ENCODE measurements at places on chromosomes 12 and 14. TPM values are rescaled to one million over a fixed set of nuclear protein-coding genes. Genes with fewer than 3 reads are reported as not detected.

DNA sequence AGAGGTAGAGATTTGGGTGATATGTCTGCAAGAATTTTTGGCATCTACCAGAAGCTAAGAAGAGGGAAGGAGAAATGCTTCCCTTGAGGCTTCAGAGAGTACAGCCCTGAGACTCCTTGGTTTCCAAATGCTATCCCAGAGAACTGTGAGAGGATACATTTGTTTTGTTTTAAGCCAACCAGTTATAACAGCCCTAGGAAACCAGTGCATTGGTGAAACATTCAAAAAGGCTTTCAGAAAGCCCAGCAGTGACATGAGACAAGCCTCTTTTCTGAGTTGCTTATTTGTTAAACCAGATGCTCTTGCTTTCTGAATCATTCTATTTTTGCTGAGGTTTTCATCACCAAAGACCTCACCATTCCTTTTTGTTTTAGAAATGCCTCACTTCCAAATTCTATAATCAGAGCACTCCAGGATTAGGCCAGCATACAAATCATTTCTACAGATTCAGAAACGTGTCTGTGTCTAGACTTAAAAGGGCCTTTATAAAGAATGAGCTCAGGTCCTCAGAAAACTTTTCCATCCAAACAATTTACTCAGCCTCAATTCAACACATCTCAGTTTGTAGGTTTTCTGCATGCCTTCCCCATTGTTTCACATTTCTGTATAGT is 1617.8 kb upstream of the FLRT2 start:
- DNase-seq, result no peak

DNA sequence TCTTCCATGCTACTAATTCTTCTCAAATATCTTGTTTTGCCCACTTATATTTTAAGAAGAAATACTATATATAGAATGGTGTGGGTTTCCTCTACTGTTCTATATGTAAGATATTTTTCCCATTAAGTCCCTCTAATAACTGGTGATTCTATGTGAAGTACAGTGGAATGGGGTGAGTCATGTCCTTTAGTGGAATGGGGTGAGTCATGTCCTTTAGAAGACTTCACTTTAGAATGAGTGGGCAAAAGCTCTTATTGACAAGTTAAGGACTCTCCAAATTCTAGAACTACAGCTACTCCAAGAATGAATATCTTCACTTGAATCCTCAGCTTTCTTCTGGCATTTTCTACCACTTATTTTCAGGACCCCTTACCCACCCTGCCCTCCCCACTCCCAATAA is 349.9 kb downstream of the ETNK1 start:
- peak; percentile 15 for DNase-seq

DNA sequence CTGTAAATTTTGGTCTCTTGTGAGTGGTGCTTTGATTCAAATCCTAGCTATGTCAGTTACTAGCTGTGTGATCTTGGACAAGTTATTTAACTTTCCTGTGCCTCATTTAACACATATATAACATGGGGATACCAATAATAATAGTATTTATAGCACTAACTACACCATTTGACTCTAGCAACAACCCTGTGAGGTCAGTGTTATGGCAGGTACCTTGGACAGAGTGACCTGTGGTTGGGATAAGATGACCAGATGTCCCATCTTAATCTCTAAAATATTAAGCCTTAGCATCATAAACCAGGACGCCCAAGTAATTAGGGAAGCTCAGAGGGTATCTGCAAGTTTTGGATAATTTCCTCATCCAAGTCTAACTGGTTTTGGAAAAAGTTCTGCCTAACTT is 73.7 kb downstream of the NDUFA12 start:
- DNase-seq, result no peak

DNA sequence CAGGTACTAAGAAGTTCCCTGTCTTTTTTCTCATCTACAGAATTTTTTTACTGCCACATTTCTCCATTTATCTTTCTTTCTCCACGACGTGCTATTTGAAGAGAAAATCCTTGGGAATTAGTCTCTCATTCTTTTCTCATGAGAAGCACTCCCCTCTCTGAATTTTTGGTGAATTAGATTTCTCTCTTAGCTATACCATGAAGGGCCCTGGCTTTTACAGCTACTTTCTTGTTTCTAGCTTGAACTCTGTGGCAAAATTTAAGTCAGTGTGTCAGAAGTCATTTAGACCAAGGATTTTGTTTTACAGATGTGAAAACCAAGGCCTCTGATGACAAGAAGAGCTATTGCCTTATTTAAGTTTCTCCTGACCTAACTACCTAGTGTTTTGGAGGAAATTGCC is 213.1 kb downstream of the AEBP2 start:
- DNase-seq, result no peak

- DNase-seq, result no peak
Observed at GRCh38 chr14:95948558-95948981, 71.9 kb downstream of the TUNAR start.

- DNase-seq, result no peak
Observed at GRCh38 chr12:95385246-95386035, 88.5 kb upstream of the METAP2 start.

GRCh38 chr14:105193916-105194782 is 13.0 kb upstream of the NUDT14 start:
- DNase-seq, result no peak

DNA sequence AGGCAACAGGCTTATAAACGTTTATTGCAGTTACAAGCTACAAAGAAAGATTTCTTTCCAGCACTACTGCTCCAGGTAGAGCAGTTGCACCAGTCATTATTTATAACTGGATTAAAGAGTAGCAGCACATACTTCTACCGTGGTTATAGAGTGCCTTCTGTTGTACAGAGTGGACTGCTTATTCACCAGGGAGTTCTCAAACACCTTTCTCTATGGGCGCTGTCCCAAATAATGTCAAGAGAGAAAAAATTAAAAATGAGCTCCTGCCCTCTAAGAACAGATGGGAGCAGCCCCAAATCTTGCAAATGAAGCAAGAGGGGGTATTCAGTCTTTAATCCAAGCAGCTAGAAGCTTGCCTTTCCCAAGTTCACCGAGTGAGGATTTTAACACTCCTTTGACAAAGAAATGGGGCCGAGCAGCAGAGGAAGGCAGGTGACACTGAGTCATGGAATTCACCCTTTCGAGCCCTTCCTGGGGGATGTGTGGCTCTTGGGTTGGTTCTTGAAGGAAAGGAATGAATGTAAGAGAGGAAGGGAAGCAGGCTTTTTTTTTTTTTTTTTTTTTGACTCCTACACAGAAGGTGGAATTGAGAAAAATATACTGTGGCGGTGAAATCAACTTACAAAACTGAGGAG is 181.2 kb downstream of the PRKCH start:
- DNase-seq, result no peak

Gene SRP54
- 70.2 TPM for polyA plus RNA-seq

- DNase-seq, result no peak
Observed at GRCh38 chr14:24382064-24382371, 14.0 kb downstream of the NFATC4 start.

Gene SLC25A47
- not detected for polyA plus RNA-seq

Gene MAGOHB
- 83.4 TPM for polyA plus RNA-seq

DNA sequence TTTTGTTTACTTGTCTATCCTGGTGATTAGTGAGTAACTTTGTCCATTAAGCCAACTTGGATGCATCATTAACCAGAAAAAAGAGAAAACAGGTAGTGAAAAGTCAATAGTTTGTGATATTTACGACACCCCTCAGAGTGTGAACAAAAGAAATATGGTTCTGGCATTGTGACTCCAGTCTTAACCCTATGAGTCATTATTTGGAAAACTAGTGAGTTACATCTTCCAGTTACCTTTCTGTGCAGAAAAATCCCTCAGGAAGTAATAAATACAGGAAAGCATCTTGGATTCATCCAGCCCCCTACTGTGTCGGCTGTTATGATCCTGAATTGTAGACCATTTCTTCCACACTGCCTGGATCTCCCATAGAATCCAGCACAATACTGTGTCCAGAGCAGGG is 379.1 kb downstream of the GALC start:
- no peak for DNase-seq

DNA sequence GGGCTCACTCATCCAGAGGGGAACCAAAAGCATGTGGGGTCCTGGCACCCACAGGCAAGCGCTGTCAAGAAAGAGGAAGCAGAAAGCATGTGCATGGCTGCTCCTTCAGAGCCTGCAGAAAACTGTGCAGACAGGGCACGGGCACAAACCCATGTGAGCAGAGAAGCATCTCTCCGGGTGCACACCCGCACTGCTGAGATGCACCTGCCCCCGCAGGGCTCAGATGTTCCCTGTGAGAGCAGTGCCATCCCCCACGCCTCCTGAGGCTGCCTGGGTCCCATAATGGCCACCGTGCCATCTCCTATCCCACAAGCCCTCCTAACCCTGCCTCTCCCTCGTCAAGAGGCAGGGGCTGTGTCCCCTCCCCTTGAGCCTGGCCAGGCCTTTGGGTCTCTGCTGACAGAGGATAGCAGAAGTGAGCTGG is 32.3 kb upstream of the INF2 start:
- no peak for DNase-seq

GRCh38 chr14:72619111-72619571 is 274.8 kb downstream of the DPF3 start:
- no peak for DNase-seq

Gene PLBD1
- 6.0 TPM for polyA plus RNA-seq

GRCh38 chr14:90253826-90254225 is 2.5 kb upstream of the PSMC1 start:
- DNase-seq, result no peak

GRCh38 chr14:39218171-39218769 is 15.4 kb upstream of the MIA2 start:
- DNase-seq, result peak; percentile 34

GRCh38 chr14:99230208-99231151 is 41.5 kb downstream of the BCL11B start:
- no peak for DNase-seq

Gene TOMM20L
- not detected for polyA plus RNA-seq

Gene GUCY2C
- not detected for polyA plus RNA-seq

DNA sequence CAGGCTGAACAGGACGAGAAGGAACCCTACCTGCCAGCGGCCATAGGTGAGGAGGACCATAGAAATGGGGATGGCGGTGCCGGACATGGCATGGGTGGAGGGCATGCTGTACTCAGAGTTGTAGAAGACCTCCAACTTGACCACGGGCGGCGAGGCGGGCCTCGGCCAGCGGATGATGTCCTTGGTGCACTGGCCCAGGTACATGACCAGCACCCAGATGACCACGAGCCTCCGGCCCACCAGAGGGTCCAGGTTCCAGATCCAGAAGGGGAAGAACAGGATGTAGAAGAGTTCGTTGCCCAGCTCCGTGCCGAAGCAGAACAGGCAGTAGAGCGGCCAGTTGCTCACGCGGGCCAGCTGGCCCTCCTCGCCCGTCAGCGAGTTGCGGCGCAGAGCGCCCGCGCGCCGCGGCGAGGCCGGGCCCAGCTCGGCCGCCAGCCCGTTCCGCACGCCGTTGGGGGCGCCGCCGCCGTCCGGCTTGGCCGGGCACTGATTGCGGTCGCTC is 582 bp downstream of the SGPP1 start:
- DNase-seq, result peak; percentile 49

DNA sequence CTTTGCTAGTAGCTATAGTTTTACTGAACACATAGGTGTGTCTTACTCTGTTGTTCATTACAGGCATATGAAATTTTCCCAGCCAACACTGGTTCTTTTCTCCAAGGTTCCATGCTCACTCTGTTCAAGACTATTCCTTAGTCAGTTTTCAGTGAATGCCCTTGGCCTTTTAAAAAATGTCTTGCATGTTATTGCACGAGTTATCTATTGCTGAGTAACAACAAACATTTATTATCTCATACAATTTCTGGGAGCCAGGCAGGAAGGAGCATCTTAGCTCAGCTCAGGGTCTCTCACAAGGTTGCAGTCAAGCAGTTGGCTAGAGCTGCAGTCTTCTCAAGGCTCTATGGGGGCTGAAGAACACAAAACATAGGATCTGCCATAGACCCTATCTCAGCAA is 223.5 kb downstream of the BTG1 start:
- DNase-seq, result no peak

DNA sequence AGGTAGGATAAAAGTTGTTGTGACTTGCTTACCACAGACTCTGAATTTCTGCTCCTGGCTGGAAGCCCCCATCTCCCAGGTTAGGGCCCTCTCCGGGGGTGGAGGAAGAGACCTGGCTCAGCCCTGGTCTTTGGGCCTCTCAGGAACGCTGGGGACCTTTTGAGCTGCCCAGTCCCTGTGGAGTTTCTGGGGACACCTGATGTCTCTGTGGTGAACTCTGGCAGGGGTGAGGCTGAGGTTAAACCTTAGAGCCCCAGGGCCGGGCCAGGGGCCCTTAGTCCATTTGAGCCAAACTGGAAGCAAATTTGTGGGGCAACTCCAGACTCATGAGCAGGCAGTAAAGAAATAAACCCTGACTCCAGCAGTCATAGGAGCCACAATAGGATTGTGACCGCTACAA is 112.1 kb downstream of the ADGRD1 start:
- no peak for DNase-seq

DNA sequence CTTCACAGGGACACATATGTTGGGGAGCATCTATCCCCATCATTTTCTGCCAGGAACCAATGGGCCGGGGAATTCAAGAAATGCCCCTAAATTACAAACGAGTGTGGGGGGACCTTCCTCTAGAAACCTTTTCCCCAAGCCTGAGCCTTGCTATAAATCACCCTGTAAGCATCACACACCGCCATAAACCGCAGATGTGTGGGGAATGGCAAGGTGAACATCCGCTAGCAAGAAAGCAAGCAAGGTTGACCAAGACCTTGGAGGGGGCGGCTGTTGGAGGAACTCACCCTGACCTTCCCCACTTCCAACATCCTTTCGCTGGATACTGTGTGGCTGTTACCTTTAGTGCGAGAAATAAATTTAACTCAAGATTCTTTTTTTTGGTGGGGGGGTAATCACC is 693.3 kb upstream of the TBX3 start:
- DNase-seq, result no peak

- no peak for DNase-seq
Observed at GRCh38 chr12:131028587-131029338, 75.1 kb downstream of the ADGRD1 start.

Gene CELA1
- not detected for polyA plus RNA-seq

- DNase-seq, result peak; percentile 71
Observed at GRCh38 chr14:76647697-76648298, 113.5 kb upstream of the VASH1 start.

DNA sequence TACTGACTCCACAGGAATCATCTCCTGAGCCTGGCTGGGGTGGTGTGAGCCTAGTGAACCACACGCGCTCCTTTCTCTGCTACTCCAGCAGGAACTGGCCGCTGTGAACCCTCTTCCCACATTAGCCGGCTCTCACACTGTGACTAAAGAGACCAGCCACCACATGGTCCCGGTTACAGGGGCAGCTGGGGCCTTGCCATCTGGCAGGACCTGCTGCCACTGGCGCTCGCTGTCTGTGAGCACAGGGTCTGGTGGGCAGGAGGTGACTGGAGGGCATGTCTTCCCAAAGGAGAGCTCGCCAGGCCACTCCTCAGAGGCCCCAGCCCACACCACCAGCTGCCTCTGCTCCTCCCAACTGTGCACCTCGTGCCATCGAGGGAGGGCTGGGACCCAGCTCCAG is 99.3 kb downstream of the SINHCAF start:
- DNase-seq, result no peak

Gene KRT79
- polyA plus RNA-seq, result 0.08 TPM

Measured in A549 (cell line).